ENCODE measurements at places on chromosomes 7 and 10.

DNA sequence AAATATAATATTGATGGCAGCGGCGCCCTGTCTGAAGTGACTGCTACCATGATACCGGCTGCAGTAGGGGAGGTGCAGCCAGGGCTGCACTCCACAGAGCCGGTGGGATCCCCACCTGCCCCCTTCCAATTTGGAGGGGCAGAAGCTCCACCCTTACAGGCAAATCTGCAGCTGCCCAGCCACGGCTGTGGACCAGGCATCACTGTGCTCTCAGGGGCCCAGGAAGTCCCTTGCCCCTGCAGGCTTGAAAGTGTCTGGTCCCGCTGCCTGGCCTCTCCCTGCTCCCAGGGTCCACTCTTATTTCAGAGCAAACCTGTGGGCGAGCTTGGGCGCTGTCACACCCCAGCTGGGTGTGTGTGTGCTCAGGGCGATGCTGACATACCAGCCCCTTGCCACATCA, 172.7 kb upstream of the SMIM30 start:
- H3K4me1 ChIP-seq = no peaks in the 10 kb centered on the region
- H3K36me3 ChIP-seq = no peaks in the 10 kb centered on the region
- DNase-seq = no peak

- H3K36me3 ChIP-seq = no peaks in the 10 kb centered on the region
- H3K4me1 ChIP-seq = peaks cover 33% of the 10 kb centered on the region
- peak overlapping the region; percentile 27 for H3K4me3 ChIP-seq
- peak overlapping the region; percentile 91 for H3K27ac ChIP-seq
These were observed 135.9 kb downstream of the CUX1 start for GRCh38 chr7:101953248-101953819.

GRCh38 chr7:106866298-106867281, 1.5 kb downstream of the PIK3CG start:
- H3K36me3 ChIP-seq = peaks cover 37% of the 10 kb centered on the region
- peak overlapping the region; percentile 64 for H3K27ac ChIP-seq
- peaks cover 84% of the 10 kb centered on the region for H3K4me1 ChIP-seq
- H3K27me3 ChIP-seq = no peaks in the 10 kb centered on the region
- peak overlapping the region; percentile 83 for H3K4me3 ChIP-seq

DNA sequence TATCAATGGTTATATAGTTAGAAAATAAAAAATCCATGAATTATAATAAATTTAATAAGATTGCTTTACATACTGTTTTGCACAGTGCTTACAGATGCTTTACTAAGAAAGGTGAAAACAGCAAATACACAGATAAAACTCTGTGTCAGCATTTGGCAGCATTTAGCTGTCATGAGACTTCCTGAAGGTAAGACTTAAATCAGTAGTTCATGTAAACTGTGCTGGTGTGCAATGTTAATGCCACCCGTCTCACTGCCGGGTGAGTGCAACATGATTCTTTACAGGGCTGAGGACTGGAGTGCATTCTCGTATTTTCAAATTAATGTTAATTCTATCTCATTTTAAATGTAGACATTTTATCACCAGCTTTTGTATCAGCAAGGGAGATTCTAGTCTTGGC, 326.2 kb upstream of the POT1 start:
- H3K36me3 ChIP-seq = no peaks in the 10 kb centered on the region
- H3K27me3 ChIP-seq = no peaks in the 10 kb centered on the region
- no peak overlapping the region for H3K4me3 ChIP-seq
- no peak for DNase-seq

DNA sequence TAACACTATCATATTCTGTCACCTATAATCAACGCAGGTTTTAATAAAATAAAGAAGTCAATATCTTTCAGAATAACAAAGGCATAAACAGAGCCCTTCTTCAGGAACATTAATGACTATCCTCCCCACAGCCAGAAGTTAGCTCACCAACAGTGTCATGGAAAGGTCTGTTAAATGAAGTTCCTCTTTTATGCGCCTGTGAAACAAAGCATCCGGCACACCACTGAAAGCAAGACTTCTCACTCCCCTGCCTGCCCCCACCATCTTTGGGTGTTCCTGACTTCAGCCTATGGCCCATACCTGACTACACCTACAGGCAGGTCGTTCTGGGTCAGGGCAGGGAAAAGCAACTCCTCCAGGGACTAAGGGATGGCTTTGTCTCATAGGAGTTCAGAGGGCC, 205.4 kb downstream of the FANK1 start:
- no peaks in the 10 kb centered on the region for H3K27me3 ChIP-seq
- no peak overlapping the region for H3K27ac ChIP-seq
- no peaks in the 10 kb centered on the region for H3K4me1 ChIP-seq
- no peak for DNase-seq
- H3K36me3 ChIP-seq = no peaks in the 10 kb centered on the region

DNA sequence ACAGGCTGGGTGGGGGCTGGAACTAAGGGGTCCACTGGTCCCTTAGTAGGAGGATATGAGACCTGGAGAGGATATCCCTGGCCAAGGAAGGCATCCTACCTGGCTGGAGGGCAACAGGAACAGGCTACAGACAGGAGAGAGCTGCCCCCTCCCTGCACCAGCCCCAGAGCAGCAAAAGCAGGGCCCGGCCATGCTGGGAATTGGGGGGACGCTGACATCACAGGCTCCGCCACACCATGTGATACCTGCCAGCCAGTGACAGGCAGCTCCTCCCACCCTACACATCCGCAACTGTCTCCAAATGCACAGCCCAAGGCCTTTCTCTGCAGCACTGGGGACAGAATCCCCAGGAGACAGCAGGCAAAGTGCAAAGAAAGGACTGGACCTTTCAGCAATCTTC, 100.0 kb downstream of the EBF3 start:
- H3K27me3 ChIP-seq = no peaks in the 10 kb centered on the region
- H3K27ac ChIP-seq = no peak overlapping the region
- no peaks in the 10 kb centered on the region for H3K36me3 ChIP-seq
- H3K4me3 ChIP-seq = no peak overlapping the region
- H3K4me1 ChIP-seq = no peaks in the 10 kb centered on the region

DNA sequence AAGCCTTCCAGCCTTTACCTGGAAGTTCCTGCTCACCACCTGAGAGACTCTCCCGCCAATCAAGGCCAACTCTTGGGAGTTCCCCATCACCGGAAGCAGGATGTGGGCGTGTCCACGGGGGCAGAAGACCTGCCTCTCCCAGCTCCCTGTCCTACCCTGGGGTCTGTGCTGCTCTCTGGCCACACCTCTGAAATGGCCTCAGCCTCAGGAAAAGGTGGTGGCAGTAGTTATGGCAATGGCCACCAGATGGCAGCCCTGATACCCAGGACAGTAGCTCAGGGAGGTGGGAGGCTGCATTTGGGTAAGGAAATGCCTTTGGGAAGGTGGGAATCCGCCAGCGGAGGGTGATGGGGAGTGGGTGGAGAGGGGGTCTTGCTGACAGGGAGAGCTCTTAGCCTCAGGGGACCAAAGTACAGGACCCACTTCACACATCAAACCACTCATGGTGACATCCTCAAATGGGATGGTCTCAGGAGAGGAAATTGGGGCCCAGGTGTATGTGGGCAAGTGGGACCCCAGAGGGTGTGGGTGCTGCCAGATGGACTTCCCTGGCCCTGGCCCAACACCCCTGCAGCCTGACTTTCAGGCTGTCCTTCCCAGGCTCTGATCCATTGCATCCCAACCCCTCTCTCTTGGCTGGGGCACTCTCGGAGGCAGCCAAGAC, 33.9 kb downstream of the KAZALD1 start:
- no peaks in the 10 kb centered on the region for H3K4me1 ChIP-seq
- peaks cover 27% of the 10 kb centered on the region for H3K27me3 ChIP-seq
- DNase-seq = peak; percentile 86
- H3K36me3 ChIP-seq = no peaks in the 10 kb centered on the region
- no peak overlapping the region for H3K27ac ChIP-seq

DNA sequence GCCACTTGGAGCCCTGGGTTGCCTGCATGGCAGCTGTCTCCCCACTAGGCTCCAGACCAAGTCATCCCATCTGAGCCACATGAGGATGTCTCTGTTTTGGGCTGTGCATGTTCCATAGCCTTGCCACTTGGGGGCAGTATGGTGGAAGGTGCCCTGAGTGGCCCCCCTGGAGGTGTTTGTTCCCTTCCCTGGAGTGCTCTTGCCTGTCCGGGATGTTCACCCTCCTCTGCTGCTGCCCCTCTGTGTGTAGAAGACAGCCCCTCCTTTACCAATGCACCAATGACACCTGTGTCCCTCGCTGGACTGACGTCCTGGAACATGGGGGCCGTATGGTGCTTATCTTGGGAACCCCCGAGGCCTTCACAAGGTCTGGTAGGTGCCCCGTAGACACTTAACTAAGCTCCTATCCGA, 100.2 kb downstream of the ACTR3B start:
- peak; percentile 30 for DNase-seq
- H3K4me3 ChIP-seq = no peak overlapping the region
- H3K27me3 ChIP-seq = no peaks in the 10 kb centered on the region
- H3K27ac ChIP-seq = no peak overlapping the region
- peaks cover 8% of the 10 kb centered on the region for H3K36me3 ChIP-seq
- peaks cover 5% of the 10 kb centered on the region for H3K4me1 ChIP-seq

DNA sequence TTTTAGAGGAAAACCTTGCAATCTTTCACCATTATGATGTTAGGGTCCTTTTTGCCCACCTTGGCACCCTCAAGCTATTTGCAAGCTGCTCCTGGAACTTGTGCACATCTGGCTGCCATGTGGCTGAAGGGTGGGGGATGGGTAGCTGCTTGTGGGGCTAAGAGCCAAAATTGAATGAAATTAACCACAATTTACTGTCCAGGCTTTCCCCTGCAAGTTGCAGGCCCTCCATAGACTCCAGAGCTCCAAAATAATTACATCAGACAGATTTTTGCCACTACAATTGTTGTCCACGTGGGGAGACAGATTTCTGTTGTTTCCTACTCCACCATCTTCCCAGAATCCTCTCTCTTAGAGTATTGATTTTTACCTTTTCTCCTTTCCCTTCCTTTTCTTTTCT, 19.1 kb downstream of the PI4K2A start:
- H3K36me3 ChIP-seq = peaks cover 28% of the 10 kb centered on the region
- no peak overlapping the region for H3K27ac ChIP-seq
- DNase-seq = no peak

- no peaks in the 10 kb centered on the region for H3K27me3 ChIP-seq
- peak; percentile 72 for DNase-seq
- H3K36me3 ChIP-seq = no peaks in the 10 kb centered on the region
These were observed 52.8 kb downstream of the DLG5 start for GRCh38 chr10:77873536-77874380.

GRCh38 chr7:102182016-102182415, 104.7 kb upstream of the SH2B2 start:
- H3K36me3 ChIP-seq = peaks cover 2% of the 10 kb centered on the region
- H3K4me1 ChIP-seq = no peaks in the 10 kb centered on the region
- H3K4me3 ChIP-seq = no peak overlapping the region
- no peaks in the 10 kb centered on the region for H3K27me3 ChIP-seq
- H3K27ac ChIP-seq = no peak overlapping the region

GRCh38 chr7:129958643-129959470, 6.1 kb upstream of the UBE2H start:
- no peaks in the 10 kb centered on the region for H3K27me3 ChIP-seq
- no peak for DNase-seq
- peak overlapping the region; percentile 14 for H3K27ac ChIP-seq
- H3K4me1 ChIP-seq = no peaks in the 10 kb centered on the region

GRCh38 chr7:22945584-22945983, 68.3 kb downstream of the HYCC1 start:
- H3K27ac ChIP-seq = no peak overlapping the region
- H3K36me3 ChIP-seq = peaks cover 5% of the 10 kb centered on the region
